ENCODE measurements at places on chromosomes 2 and 18.

DNA sequence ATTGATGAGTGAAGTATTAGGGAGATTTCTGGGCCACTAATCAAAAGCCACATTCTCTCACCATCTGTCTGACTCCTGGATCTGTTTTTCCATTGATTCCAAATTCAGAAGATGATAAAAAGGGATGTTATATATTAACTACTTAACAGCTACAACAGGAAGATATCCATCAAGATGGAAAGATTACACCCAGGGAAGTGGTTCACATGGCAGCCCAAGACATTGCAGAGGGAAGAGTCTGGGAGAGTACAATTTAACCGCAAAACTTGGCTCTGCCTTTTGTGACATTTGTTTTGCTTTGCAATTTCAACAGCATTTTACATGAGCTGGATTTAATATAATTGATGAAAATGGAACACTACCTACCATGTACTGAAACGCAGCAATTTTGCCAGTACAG lies 22.5 kb upstream of the TCF4 start:
- DNase-seq, result no peak

DNA sequence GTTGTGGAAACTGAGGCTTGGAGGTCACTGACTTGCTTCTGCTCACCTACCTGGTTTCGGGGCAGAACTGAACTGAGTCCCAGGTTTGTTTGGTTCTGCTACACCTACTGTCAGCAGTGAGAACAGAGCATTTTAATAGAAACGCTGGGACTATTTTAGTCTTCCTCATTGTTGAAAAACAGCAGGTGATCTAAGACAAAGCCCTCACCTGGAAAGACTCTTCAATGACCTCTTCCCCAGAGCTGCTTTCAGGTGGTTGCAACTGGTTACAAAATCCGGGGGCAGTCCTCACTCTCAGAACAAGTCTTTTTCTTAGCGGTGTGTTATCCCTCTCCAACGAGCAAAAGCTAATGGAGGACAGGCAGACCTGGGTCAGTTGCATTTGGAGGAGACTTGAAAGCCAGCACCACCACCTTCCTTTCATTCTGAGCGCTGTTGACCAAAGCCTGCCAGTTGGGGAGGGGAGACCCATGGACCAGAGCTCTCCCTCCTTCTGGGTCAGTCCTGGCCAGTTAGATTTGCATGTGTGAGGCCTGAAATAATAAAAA lies 217.0 kb downstream of the NCK2 start:
- DNase-seq, result no peak

GRCh38 chr2:10028407-10028987 lies 14.9 kb upstream of the KLF11 start:
- no peak for DNase-seq

GRCh38 chr2:8701681-8702379 lies 20.0 kb downstream of the ID2 start:
- no peak for DNase-seq

GRCh38 chr18:811892-812375 lies at the start of gene YES1:
Gene YES1 (minus strand): TSS chr18:812242. CDS start chr18:756827, 55,415 bp downstream.
- peak; percentile 68 for DNase-seq

DNA sequence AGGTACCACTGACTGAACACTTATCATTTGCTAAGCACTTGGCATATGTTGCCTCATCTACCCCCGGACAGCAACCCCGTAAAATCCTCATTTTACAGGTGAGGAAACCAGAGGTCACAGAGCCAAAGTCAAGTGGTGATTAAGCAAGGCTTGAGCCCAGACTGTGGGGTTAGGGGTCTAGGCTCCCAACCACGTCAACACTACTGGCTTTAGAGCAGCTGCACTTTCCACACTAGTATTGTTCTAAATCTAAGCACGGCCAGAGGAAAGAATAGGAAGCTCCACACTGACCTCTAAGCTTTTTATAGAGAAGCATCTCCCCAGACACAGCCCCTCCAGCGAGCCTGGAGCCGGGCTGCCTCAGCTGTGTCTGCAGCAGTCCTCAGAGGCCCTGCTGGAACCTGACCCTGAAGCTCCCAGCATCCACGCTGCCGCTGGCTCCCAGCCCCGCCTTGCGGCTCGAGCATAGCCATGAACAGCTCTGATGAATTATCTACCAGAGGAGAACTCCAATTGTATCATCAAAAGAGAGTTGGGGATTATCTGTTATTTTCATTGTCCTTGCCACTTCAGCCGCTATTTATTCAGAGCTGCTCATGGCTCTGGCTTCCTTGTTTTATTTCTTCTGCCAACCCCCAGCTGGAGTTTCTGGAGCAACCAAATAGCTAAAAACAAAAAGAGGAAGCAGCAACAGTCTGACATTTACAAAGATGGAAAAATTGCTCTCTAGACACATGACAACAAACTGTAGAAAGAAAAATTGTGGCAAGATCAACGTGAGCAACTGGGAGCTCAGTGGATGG lies 62.2 kb upstream of the RTN4 start:
- DNase-seq, result peak; percentile 76

GRCh38 chr2:156294945-156295580 lies 37.5 kb downstream of the NR4A2 start:
- DNase-seq, result no peak

DNA sequence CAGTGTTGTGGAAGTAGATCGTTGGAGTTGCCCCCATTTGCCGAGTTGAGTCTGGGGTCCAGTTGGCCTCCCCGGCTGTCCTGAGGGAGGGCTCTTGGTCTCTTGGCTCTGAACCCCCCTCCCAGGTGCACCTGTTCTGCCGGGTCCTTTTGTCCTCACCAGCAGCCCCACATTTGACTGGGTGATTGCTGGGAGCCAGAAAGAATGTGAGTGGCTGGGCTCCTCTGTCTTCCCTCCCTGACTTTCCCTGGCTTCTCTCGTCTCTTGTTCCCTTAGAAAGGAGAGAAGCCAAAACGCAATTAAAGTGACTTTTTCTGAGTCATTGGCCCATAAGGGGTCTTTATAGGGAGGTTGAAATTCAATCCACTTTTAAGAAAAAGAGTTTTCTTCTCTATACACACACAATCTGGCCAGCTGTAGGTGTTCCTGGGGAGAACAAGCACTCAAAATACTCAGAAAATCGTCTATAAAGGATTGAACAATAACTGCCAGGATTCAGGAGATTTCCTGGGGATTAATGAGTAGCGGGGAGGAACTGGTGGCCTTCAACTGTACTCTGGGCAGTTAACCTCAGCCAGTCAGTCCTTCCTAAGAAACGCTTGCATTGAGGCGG lies 131.0 kb downstream of the TMEM182 start:
- DNase-seq, result no peak

DNA sequence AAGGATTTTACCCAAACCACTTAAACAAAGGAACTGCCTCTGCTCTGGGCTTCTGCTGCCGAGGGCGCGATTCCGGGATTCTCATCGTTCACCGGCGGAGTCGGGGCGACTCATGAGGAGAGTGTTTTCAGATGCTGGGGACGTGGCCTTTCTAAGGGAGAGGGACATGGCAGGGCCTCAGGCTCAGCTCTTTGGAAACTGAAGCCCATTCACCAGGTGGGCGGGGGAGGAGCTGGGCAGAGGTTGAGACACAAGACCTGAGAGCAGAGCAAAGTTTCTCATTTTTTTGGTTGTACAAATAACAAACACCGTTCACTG lies 29.8 kb downstream of the NFATC1 start:
- DNase-seq, result no peak

- DNase-seq, result peak; percentile 3
Measured at GRCh38 chr18:32735781-32736180, 37.0 kb downstream of the KLHL14 start.

- no peak for DNase-seq
Measured at GRCh38 chr2:25035537-25036220, 6.2 kb upstream of the EFR3B start.

DNA sequence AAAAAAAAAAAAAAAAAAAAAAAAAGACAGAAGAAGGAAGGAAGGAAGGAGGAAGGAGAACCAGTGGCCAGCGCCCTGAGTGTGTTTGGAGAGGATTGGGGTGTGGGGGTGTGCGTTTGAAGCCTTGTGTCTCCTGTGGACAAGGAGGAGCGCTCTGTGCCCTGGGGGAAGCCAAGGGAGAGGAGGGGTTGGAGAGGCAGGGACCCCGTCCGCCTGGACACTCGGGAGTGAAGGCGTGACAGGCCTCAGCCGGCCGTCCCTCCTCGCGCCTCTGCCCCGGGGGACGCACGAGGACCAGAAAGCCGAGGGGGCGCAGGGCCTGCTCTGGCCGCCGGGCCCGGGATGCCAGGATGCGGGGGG lies 44.9 kb downstream of the SERTAD2 start:
- DNase-seq, result no peak

GRCh38 chr18:63206433-63207142 lies 113.0 kb downstream of the BCL2 start:
- DNase-seq, result no peak

DNA sequence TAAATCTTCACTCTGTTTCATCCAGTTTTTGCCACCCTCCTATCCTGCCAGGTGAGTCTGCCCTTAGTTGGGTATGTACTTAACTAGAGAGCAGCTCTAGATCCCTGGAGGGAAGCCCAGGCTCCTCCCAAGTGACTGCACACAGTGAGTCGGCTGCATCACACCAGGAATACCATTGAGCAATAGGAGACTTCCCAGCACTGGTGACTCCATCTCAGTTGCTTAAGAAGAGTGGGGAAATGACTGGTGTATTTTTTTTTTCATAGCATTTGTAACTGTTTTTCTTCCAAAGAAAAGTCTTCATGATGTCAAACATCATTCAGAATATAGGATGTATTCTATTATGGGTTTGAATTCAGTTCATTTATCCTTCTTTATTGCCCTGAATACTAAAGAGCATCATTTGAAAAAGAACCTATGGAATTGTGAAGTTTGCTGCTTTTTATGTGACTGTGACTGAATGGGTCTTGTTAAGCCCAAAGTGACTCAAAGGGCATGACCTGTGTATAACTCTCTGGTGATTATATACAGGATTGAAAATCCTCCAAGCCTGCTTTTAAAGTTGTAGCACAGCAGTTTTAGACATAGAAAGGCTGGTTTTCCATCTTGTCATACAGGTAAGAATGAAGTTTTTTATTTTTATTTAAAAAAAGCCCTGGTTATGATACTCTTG lies 84.3 kb downstream of the MAP3K20 start:
- DNase-seq, result peak; percentile 99

GRCh38 chr2:121705958-121706357 lies 30.7 kb downstream of the NIFK start:
- DNase-seq, result no peak

DNA sequence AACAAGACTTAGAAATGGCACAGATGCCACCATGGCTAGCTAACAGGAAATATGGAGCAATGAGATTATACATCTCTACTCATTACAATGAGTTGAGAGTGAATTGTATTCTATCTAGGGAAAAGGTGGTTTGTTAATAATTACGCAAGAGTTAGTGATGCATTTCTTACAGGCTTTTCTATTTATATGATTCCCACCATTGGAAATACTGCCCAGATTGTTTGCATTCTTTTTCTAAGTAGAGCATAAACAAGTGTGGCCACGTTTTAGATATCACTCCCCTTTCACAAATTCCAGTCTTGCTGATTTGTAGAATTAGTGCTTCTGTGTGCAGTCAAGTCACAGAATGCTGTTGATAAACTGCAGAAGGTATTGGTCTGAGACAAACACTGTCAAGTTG lies 56.6 kb downstream of the ZNF804A start:
- DNase-seq, result peak; percentile 72

GRCh38 chr2:72921853-72922252 lies 4.5 kb downstream of the EMX1 start:
- DNase-seq, result no peak

GRCh38 chr18:11946756-11947155 lies 34.6 kb upstream of the IMPA2 start:
- DNase-seq, result peak; percentile 56

DNA sequence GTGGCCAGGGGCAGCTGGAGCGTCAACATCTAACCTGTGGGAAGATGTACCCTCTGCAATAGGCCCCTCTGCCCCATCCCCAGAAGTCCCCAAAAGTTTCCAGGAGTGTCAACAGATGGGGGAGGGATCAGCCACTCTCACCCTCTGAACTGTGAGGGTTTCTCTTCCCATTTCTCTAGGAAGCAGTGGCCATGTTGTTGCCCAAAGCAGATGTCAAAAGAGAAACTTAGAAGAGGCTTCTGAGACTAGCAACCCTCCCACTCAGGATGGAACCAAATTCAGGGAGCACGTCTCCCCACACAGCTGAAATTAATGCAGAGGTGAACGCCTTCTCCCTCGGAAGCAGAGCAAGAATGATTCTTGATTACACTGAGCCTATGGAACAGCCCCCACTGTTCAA lies 70.3 kb downstream of the ARL4C start:
- no peak for DNase-seq

GRCh38 chr2:227103583-227103982 lies 60.4 kb downstream of the COL4A4 start:
- DNase-seq, result no peak

DNA sequence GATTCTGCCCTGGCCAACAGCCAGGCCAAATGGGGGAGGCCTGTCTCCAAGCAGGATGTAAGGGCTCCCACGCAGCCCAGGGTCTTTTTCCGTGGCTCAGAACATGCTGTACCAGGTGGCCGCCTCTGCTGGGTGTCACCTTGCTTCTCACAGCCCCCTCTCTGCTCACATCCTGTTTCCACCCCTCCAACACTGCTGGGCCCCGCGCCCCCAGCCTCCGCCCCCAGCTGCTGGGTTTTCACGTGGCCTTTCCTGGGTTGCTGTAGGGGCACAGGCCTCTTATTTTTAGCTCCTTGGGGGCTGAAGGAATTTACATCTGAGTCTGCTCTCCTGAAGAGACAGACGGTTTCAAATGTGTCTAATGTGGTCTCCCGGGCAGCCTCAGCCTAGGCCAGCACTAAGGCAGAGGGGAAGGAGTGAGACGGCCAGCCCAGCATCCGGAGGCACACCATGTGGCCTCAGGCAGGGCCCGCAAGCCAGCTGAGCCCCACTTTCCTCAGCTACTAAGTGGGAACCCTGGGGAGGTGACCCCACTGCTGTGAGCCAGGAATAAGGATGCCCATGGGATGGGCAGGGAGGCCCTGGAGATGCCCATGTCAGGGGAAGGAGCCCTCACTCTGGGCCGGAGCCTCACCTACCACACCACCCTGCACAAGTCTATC lies 18.7 kb upstream of the DUSP2 start:
- no peak for DNase-seq

- DNase-seq, result no peak
Measured at GRCh38 chr2:126269911-126270310, 386.0 kb upstream of the GYPC start.

- no peak for DNase-seq
Measured at GRCh38 chr2:71558300-71559051, 105.1 kb downstream of the DYSF start.

DNA sequence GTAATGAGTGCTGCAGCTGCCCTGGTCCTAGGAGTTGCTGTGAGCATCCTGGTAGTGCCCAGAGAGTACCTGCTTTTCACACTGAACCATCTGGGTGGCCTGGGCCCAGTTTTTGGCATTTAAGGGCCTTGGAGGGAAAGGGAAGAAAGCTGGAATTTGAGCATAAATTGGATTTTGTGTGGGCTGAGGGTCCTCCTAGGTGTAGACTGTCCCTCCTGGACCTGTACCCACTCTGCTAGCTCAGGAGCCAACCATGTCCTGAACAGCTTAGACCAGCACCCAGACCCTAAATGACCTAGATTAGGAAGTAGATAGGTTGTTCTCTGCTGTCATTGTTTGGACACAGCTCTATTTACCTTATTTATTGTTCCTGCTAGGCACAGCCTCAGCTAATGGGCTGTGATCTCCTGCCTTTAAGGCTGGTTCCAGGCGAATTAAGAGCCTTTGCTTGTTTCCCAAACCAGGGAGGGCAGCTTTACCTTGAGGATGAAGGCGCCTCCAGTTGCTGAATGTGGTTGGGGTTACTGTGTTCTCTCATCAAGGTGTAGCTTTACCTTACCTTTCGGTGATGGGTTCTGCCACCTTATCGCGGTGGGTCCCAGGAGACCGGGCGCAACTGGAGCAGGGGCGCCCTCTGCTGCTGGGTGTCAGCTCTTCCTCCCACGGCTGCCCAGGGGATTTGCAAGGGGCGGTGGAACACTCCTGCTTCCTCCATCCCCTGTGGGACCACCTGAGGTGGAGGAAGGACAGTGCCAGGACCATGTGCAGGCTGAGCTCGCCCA lies 34.4 kb downstream of the ITGA6 start:
- peak; percentile 36 for DNase-seq
